Activated CD8-positive, alpha-beta memory T cell treated with anti-CD3 and anti-CD28 coated beads for 4 hours (primary cell): ENCODE measurements at places on chromosomes 1 and 21.
A peak's percentile ranks its signal among the peaks of the same experiment; 100 is the strongest.

- no peak for DNase-seq
These were observed 4.8 kb downstream of the ARPC5 start for GRCh38 chr1:183630748-183631147.

GRCh38 chr1:202227997-202228401, 34.4 kb downstream of the LGR6 start:
- DNase-seq: no peak

DNA sequence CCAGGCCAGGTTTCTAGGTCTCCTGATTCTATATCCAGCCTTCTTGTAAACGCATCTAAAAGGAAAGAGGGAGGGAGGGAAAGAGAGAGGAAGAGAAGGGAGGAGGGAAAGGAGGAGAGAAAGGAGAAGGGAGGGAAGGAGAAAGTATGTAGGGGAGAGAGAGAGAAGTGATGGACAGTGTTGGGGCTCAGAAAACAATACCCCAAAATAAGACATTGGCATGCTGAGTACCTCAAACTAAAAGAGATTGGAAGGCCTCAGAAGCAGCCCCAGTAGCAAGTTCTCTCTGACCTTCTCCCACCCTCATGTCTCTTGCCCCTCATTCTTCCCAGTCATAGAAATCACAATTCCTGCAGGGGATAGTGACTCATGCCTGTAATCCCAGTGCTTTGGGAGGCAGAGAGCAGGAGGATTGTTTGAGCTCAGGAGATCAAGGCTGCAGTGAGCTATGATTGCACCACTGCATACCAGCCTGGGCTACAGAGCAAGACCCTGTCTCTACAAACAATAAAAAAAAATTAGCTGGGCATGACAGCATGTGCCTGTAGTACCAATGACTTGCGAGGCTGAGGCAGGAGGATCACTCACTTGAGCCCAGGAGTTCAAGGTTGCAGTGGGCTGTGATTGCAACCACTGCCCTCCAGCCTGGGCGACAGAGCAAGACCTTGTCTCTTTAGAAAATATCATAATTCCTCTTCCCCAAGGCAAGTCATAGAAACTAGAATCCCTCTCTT, 51.2 kb downstream of the DNTTIP2 start:
- DNase-seq: no peak

- no peak for DNase-seq
These were observed 68.9 kb downstream of the ATF6 start for GRCh38 chr1:161834967-161835550.

- no peak for DNase-seq
These were observed 132.6 kb upstream of the PTGFR start for GRCh38 chr1:78358165-78358564.

DNA sequence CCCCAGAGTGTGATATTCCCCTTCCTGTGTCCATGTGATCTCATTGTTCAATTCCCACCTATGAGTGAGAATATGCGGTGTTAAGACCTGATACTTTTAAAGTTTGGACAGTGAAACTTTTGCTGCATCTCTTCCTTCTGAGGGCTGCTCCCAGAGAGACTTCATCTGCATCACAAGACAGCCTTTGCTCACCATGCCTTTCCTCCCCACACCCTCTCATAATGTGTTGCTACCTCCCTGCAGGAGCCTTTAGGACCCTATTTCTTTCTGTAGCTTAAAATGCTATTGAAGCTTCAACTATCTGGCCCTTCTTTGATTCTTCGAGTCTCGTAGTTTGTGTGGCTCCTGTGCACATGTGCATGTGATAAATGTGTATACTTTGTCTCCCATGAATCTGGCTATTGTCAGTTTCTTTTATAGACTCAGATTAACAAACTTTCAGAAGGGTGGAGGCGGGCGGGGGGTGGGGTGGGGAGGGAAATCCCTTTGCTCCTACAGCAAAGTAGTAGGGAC, 23.7 kb downstream of the LEPR start:
- no peak for DNase-seq

DNA sequence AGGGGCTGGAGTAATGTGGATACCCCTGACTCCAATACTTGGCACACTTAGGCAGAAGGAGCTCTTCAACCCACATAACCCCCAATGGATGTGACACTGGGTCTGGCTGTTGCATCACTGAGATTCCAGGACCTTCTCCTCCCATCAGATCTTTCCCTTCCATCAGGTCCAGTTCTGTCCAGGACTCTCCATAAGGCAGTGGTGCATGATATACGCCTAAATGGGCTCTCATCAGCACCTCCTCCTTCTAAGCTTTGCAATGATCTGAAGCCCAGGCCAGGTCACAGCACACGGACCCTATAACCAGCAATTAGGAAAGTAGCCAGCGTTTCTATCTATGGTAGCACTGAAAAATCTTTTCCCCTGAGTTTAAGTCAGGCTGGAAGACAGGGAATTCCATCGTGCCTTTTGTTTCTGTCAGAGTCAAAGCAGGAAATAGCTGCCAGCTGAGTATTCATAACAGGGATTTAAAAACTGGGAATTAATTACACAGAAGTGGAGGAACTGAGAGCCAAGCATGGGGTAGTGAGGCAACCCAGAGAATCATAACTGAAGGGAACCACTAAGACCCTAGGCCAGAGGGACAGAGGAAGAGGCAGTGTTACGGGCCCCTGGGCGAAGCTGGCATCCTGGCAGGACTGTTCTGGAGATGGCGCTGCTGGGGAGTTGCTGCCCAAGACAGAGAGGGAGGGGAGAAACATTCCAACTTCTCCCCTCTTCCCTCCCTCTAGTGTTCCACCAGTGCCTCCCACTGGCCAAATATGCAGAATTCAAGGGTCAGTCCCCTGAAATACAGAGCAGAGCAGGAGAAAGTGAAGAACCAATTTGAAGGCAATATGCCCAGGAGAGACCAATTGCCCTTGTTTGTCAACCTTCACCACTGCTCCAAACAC, 37.5 kb upstream of the HOOK1 start:
- no peak for DNase-seq

DNA sequence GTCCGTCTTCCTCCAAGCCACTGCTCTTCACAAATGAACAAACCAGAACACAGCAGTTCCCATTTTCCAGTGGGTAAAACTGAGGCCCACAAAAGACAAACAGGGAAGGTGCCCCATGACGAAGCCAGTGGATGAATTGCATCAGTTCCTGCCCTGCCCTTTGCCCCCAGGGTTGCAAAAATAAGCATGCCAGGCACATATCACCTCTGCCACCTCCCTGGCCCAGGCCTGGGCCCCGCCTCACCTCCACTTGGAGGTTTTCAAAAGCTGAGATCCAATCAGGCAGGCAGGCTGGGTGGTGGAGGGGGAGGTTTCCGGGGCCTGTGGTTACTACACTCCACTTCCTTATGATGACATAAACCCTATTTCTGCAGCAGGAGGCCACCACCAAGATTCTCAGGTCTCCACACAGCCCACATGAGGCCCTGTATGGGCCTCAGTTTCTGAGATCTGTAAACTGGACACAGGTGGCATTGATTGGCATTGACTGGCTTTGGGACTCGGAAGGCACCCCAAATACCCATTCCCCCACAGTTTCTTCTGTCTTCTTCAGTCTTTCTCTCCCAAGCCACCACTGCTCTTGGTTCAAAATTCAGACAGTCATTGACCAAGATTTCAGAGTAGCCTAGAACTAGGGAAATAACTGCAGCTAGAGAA, 4.1 kb downstream of the KIF21B start:
- peak; percentile 78 for DNase-seq

DNA sequence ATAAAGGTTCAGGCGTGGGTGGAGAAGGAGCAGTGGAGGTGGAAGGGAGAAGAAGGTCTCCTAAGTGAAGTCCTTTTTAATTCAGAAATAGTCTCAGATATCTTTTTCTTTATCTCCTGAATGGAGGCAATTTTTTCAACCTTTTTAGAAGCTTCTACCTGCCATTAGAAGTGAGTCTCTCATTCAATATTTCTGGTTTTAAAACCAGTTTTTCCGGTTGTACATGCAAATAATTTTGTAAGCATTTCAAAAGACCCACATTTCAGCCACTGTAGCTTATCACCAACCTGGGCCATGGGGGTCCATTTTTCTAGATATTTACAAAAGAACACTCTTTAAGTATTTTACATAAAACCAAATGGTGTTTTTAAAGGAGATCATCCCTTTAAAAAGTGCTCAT, 1280.2 kb downstream of the NCAM2 start:
- DNase-seq: no peak

DNA sequence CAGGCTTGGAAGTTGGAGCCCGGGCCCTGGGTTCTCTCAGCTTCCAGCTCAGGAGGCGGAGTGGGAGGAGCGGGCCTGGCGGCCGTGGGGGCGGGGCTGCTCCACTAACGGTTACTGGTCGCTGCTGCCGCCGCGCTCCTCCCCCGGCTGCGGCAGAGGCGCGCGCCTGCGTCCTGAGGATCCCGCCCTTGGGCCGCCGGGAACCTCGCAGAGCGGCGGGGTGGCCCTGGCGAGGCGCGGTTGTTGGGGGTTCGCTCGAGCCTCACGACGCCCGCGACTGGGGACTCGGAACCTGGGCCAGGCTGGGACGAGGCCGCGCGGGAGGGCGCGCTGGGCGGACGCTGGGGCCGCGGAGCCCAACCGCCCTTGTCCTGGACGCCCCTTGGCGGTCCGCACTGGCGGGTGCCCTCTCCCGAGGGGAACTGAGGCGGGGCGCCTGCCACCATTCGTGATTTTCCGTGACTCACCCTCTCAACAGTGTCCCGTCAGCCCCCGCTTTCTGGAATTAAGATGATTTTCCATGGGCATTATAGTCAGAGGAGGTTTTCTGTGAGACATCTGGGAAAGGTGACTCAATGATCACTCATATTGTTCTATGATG, 34.1 kb downstream of the OR2G3 start:
- DNase-seq: no peak

- DNase-seq: no peak
These were observed 7.8 kb upstream of the GPR61 start for GRCh38 chr1:109531826-109532364.

DNA sequence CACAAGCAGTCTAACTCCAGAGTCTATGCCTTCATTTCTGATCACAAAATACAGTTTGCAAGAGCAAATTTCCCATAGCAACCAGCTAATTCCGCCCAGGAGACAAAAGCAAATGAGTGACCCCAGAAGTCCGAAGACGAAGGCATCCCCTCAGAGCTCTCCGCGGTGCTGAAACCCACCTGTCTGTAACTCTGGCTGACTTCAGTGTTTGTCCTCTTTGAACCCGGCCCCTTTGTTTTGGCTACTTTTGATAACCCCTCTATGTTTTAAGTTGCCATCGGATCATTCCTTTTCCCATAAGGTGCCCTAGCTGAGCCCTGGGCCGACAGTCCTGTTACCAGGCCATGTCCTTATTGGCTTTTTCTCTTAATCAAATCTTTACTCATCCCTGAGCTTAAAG, 515.8 kb downstream of the PTPRU start:
- DNase-seq: no peak

GRCh38 chr1:230301322-230301721, 124.8 kb downstream of the PGBD5 start:
- DNase-seq: no peak

DNA sequence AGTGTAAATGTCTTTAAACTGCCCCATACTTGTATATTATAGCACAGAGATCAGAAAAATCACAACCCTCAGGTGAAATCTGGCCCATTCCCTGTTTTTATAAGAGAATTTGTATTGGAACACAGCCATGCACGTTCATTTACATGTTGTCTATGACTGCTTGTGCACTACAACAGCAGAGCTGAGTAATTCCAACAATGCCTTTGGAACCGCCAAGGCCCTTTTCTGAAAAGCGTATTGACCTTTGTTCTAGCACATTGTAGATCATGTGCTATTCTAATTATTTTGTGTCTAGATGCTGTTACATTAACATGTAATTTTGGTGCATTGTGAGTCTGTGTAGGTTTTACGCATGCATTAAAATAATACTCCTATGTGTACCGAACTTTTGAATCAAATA, 339.6 kb downstream of the CHRM3 start:
- no peak for DNase-seq

GRCh38 chr1:230073371-230074035, 6.5 kb downstream of the GALNT2 start:
- no peak for DNase-seq

DNA sequence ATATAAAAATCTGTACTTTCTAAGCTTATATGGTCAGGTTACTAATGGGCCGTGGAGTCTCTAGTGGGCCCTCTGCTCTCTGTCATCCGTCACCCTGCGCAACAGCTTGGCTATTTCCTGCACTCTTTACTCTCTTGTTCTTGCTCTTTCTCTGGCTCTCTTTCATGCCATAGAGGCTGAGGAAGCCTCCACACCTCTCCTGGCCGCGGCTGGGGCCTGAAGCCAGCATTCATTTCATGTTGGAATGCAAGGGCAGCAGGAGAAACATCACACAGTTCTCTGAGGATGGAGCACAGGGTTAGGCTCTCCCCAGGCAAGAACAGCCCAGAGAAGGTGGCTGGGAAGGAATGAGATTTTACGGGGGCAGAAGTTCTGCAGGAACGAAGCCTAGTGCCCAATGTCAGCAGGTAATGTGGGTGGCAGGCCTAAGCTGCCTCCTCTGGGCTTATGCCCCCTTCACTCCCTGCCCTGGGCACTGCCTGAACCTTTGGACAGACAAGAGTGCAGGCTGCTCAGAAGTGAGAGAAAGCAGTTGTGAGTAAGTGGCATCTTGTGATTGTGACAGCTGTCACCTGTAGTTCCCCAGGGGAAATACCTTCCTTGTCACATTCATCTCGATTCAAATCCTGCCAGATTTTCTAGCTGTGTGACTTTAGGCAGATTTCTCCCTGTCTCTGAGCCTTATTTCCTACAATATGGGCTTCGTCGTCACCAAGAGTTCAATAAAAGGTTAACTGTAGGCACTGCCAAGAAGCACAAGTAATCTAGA, 3.6 kb upstream of the FHAD1 start:
- DNase-seq: no peak

DNA sequence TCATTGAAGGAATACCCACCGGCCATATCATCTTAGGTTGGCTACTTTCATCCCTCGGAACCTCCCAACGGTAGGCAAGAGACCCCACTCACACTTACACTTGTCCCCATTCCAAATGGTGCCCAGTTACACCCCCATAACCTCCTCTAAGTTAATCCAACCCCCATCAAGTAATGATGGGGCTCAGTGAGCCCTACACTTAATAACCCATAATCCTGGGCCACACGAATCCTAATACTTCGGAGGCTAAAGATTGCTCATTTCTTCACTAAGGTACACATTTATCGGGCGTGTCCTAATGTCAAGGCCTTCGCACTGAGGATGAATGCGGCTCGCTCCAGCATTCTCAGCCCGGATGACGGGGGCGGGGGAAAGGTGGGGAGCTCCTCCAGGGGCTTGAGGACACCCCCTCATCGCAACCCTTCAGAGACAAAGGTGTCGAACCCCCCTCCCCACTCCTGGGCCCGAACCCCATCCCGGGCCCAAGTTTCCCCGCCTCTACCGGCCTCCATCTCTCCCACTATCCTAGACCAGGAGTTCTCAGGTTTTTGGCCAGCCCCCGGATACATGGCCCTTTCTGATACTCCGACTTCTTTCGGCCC, 435 bp downstream of the ILF2 start:
- DNase-seq: no peak

- DNase-seq: no peak
These were observed 9.8 kb upstream of the F5 start for GRCh38 chr1:169595764-169596711.

DNA sequence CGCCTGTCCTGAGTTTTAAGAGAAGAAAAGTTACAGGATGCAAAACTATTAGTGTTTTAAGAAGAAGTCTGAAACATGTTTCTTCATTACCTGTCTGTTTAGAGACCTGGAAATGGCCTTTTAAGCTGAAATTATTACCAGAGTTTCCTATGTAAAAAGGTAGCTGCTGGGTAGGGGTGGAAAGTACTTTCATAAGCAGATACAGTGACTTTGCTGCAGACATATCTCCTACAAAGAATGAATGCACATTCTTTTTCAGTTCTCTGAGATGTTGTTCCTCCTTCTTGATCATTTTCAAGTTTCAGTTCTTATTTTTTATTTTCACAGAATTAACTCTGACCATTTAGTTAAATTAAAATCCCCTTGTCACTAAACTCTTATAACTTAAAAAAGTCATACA, 1329.6 kb downstream of the KCNT2 start:
- DNase-seq: no peak

- no peak for DNase-seq
These were observed 255.9 kb downstream of the CACNA1E start for GRCh38 chr1:181739214-181739613.
